Airway epithelial cell (primary cell): ENCODE measurements at places on chromosomes 5 and 9. TPM values are rescaled to one million over a fixed set of nuclear protein-coding genes. Genes with fewer than 3 reads are reported as not detected.

The CCL27 gene
- total RNA-seq: 0.28 TPM in 1 of 2 replicates, not detected in the other

The C9orf50 gene
- not detected in 2 replicates for total RNA-seq

The SPATA31A3 gene
- total RNA-seq: not detected in 2 replicates

The SPATA31E1 gene
- total RNA-seq: not detected in 2 replicates

The ADGRD2 gene
- not detected in 2 replicates for total RNA-seq

The TCF7 gene
- 0.74 and 0.85 TPM in 2 replicates for total RNA-seq

The GLDC gene
- total RNA-seq: 1.4 and 1.7 TPM in 2 replicates

The NUDT2 gene
- 52.5 and 53.3 TPM in 2 replicates for total RNA-seq

The OCLN gene
- total RNA-seq: 13.2 and 19.0 TPM in 2 replicates

The CDH10 gene
- total RNA-seq: 0.07 TPM in 1 of 2 replicates, not detected in the other
